Neural progenitor cell (in vitro differentiated cells): ENCODE measurements at places on chromosomes 3 and 15.

GRCh38 chr3:112391648-112392047 is 58.7 kb downstream of the CD200 start:
- no peak for DNase-seq

DNA sequence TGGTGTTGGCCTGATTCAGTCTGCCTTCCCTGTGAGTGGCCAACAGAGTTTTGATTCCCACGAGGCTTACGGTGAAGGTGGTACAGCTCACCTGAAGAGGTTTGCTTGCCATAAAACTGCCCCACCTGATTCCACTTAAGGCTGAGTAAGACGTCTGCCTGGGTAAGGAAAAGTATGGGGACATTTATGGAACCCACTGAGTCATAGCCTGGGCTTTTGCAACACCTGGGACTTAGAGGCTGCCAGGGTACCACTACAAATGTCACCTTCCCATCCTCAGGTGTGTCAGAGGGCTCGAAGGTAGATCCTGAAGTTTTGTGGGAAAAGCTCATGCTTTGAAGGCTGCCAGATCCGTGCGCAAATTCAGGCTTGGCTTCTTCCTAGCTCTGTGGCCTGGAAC is 56.9 kb upstream of the SLCO2A1 start:
- DNase-seq, result no peak

DNA sequence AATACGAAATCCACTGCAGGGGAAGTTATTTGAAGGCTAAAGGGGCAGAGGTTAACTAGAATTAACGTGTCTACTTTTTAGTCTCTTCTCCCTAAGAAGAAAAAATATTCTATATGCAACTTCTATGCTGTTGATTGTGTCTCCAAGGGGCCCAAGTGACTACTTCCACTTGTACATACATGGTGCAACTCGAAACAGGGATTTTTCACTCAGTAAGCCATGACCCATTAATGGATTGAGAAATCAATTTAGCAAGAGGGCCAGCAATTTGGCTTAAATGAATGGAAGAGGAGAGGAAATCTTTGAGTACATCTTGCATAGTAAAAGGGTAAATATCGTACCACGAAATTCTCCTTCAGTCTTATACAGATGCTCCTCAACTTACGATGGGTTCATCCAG is 151.1 kb upstream of the HES1 start:
- no peak for DNase-seq

GRCh38 chr15:92304223-92304975 is 89.3 kb upstream of the ST8SIA2 start:
- no peak for DNase-seq

DNA sequence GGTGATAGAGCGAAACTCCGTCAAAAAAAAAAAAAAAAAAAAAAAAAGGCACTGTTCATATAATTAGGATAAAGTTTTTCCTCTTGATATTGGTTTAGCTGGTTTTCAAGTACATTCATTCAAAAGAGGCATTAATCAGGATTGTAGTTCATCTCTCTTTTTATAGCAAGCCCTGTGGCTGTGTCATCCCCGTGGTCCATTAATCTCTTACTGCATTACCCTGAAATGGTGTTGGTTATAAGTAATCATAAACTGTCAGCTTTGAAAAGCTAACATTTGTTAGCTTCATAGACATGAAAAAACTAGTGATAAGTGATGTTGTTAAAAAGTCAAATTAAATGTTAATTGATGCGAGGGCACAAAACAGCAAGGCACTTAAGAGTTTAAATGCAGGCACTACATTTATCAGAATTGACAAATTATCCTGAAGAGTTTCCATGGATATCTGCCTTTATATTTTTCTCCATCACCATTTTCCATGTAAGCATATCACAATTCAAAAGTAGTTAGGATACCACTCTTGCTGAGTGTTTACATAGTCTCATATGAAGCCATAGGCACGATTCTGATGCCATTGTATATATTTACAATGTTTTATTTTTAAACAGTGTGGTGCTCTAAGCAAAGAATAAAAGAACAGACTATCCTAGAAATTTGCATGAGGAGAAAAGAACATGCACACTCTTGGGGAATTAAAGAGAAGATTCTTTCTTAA is 193.1 kb downstream of the OTOL1 start:
- DNase-seq, result no peak

DNA sequence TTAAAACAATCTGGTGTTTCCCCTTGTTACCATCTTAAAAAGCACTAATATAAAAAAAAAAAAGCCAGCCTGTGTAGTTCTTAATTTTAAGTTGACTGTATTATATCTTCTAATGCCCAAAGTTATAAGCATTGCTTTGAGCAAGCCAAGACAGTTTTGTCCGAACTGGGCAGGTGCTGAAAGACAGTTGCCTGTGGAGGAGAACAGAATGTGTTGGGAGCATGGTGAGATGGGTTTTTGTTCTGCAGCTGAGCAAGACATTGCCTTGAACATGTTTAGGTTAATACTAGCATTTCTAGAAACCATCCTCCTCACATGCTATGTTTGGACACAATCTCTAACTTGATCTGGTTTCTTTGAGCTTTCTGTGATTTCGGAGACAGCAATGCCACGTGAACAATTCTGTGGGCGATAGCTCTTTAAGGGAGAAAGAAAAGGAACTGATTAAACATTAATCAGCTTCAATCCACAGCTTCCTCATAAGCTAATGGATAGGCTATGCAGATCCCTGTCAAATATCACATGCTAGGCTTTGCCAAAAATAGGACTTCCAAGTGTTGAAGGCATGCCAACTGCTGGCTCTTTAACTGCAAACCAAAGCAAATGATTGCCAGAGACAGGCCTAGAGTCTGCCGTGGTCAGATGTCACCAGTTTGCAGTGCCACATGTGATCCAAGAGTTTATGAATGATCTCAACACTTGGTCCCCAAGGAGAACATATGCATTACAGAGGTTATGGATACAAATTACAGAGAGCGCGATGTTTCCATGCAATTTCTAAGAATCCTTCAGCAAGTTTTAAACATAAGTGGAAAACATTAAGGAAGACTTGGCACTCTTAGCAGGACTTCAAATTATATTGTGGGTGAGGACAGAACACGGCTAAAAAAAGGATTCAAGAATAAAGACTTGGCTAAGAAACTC is 428.1 kb downstream of the ROBO2 start:
- no peak for DNase-seq

- DNase-seq, result no peak
These were observed 13.1 kb upstream of the DENND4A start for GRCh38 chr15:65805019-65805745.

- no peak for DNase-seq
These were observed 55.1 kb upstream of the UBE2E1 start for GRCh38 chr3:23750573-23751210.

DNA sequence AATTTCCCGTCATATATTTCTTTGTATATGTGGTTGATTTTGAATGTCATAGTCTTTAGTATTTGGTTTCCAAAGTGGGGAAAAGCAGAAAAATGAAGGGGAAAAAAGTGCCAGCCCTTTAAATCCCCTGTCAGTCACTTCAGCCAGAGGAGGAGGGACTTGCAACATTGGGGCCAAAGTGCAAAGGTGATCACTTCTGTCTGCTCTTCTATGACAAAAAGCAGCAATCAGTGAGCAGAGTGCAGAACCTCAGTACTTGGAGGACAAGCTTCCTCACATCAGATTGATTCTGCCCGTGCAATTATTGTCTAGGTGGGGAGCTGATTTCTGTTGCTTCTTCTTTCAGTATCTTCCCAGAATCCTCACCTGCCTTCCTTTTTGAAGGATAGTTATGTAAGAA is 60.0 kb downstream of the STT3B start:
- no peak for DNase-seq

GRCh38 chr3:115141033-115141757 is 5.9 kb downstream of the ZBTB20 start:
- no peak for DNase-seq

DNA sequence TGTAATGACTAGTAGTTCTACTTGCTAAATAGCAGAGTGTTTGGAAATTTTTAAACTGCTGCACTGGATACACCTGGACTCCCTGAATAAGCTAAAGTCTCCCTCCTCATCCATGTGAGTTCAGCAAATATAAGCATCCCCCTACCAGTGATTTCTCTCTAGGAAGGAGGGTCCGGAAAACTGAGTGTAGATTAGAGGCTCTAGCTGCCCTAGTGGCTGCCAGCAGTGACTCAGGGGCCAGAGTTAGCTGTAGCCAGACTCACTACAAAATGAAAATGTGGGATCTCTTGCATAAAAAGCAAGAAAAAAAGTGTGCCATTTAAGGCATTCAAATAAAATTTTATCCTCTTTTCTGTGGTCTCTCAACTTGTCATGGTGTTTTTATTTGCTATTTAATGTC is 485.0 kb upstream of the ATP11B start:
- DNase-seq, result no peak

DNA sequence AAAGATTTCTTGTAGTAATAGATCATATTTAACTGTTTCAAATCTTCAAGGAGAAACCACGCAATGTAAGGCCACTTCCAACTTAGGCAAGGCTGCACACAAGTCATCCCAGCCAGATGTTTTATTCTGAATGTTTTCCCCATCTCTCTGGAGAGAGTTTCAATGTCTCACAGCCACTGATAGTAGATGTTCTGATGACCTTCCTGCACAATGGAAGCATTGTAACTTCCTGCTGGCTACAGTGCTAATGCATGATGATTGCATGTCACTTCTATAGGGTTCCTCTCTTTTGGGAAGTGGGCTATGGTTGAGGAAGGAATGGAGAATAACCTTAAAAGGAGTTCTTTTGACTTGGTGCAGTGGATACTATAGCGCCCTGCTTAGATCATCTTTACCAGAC is 328.0 kb downstream of the ZNF621 start:
- no peak for DNase-seq

- no peak for DNase-seq
These were observed 8.7 kb downstream of the CYP1A1 start for GRCh38 chr15:74716651-74717050.
